ENCODE measurements at places on chromosomes 2 and 18. TPM values are rescaled to one million over a fixed set of nuclear protein-coding genes. Genes with fewer than 3 reads are reported as not detected.

- DNase-seq: no peak
These were observed 39.6 kb upstream of the CLASP1 start for GRCh38 chr2:121688820-121689219.

ST8SIA3 gene
- total RNA-seq: not detected

GRCh38 chr2:181847702-181848101, 43.8 kb upstream of the ITPRID2 start:
- no peak for DNase-seq

LYG2 gene
- total RNA-seq: not detected

AMER3 gene
- total RNA-seq: not detected

Data from IMR-90 (cell line).